ENCODE measurements at places on chromosomes 4 and X.
A peak's percentile ranks its signal among the peaks of the same experiment; 100 is the strongest.

GRCh38 chrX:154797006-154797405 is 8.3 kb downstream of the MPP1 start:
- no peak for DNase-seq

- peak; percentile 13 for DNase-seq
These were observed 19.1 kb upstream of the FRYL start for GRCh38 chr4:48799157-48799556.

DNA sequence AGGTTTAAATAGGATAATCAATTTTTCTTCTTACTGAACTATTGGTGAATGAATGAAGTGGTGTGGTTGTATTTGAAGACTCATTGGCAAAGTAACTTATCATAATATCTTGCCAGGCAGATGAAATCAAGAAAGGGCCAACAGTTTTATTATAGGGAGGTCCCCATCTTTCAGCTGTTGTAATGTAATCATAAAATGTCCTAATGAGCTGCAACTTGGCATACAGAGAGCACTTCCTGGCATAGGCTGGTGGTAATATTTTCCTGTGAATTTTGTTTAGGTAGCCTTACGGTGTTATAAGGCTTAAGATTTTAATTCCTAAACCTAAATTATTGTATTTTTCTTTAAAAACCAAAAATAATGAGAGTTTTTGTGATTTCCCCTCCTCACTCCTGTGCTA is 17.5 kb downstream of the FHIP1A start:
- DNase-seq = no peak

- peak; percentile 41 for DNase-seq
These were observed 140.3 kb downstream of the PJA1 start for GRCh38 chrX:69024931-69025330.

DNA sequence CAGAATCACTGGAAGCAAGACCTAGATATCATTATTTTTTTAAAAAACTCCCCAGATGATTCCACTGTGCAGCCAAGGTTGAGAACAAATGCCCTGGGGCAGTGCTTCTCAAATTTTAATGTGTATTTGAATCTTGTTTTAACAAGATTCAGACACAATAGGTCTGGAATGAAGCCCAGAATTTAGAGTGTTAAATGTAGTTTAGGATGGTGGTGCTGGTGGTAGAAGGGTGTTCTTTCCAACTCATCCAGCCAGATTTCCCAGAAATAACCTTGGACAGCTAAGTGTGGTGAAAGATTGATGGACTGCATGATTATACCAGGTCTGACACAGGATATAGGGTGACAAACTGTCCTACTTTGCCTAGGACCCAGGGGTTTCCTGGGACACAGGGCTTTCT is 120.1 kb upstream of the MED14 start:
- no peak for DNase-seq

DNA sequence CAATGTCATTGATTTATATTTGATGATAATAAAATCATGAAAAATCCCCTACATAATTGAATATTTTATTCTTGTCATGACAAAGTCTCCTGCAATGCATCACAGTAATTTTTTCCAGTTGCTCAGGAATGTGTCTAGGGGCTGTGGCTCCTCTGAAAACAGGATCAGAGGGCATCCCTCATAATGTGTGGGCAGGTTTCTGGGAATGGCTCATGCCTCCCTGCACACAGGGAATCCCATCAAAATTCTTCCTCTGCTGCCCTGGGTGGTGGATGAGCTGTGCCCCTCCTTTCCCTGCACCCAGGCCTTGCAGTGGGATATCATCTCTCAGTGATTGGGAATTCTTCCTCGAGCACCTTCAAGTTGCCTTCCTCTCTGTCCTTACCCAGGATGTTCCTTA is 20.4 kb upstream of the PUDP start:
- DNase-seq = peak; percentile 45

DNA sequence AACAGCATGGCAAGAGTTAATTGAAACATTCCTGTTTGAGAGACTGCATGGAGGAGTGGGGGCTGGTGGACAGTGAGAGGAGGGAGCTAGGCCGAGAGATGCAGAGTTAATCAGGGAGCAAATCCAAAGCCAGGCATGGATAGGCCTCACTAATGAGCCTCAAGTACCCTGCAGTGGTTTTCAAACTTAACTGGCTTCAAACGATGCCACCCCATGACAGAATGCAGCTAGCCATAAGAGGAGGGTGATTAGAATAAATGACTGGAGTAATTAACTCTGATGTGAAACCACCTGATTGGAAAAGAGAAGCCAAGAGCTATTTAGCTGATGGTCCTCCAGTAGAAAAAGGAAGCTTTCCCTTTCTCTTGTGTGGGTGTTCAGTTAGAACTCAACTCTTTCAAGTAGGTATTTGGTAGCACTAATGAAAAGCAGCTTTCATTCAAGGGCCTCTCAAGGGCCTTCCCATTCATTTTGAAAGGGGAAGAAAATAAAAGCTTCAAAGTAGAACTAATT is 215.4 kb upstream of the MAB21L2 start:
- no peak for DNase-seq

- no peak for DNase-seq
These were observed 11.8 kb downstream of the HTN1 start for GRCh38 chr4:70062000-70062399.

- DNase-seq = no peak
These were observed 186.9 kb downstream of the STK32B start for GRCh38 chr4:5238173-5238572.

DNA sequence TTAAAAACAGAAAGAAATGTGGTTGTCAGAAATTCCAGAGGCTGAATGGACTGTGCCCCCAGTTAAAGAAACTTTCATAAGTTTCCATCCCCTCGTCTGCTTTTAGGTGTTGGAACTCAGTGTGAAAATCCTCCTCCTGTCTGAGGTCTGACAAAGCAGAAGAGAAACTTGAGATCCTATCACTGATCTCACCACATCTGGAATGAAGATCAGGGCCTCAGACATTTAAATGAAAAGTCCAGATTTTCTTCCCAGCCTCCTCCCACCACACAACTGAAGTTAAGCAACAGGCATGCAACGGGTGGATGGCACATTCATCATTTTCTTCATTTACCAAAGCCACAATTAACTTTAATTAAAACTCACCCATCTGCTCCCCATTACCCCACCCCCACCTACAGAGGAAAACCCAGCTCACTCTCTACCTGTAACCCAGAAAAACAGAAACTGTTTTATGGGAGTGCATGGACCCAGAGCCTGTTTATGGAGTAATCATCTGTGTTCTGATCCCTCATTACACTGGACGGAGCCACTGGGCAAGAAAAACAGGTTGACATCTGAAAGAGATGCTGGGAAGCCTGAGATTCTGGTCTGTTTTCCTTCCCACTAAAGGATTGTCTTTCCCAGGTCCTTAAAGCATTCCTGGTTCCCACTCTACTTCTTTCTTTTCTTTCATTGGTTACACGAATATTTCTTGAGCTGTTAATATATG is 58.1 kb upstream of the HOPX start:
- DNase-seq = no peak

DNA sequence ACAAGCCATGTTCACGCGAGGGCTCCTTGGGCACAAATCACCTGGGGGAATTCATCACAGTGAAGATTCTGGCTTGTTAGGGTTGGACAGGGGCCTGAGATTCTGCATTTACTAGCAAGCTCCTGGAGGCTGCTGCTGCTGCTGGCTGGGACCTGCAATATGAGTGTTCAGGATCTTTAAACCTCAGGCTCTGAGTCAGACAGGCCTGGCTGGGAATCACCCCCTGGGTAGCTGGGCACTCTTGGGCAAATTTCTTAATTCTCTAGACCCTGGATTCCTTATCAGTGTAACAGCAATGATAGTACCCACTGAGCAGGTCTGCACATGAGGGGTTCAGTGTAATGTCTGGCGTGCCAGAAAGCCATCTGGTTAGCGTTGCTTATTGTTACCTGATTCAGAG is 101.5 kb downstream of the DHX15 start:
- DNase-seq = no peak

- peak; percentile 2 for DNase-seq
These were observed 79.8 kb downstream of the NYX start for GRCh38 chrX:41526925-41527324.

- no peak for DNase-seq
These were observed 106.0 kb downstream of the ASMT start for GRCh38 chrX:1720836-1721235.

- no peak for DNase-seq
These were observed 68.9 kb downstream of the ACOX3 start for GRCh38 chr4:8371596-8371995.

DNA sequence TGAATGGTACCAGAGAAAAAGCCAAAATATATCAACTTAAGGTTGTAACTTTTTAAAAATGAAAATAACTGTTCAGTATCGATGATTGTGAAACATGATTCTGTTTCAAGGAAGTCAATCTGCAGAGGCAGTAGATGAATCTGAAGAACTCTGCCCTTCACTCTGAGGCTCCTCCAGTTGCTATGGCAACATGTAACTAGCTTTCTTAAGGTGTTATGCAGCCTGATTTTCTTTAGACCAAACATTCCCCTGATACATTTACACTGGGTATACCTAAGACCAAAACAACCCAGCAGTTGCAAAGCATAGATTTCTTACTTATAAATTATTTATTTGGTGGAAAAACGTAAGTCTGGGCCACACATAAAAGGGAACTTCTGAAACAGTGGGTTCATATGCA is 133.6 kb upstream of the RASGEF1B start:
- DNase-seq = no peak

DNA sequence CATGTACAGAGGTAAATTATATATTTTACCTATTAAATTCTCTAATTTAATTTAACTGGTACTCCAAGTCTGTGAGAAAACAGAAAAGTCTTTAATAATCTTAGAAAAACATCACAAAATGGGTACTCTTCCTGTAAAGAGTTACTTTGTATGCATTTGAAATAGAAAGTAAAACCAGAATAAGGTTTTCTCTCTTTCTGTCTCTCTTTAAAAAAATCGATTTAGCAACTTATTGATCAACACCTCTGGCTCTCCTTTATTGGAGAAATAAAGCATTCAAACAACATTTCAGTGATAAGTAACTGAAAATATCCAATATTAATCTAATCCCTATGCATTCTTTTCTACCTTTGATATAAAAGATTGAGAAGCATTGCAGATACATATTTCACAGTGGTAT is 27.4 kb downstream of the ATOH1 start:
- no peak for DNase-seq

DNA sequence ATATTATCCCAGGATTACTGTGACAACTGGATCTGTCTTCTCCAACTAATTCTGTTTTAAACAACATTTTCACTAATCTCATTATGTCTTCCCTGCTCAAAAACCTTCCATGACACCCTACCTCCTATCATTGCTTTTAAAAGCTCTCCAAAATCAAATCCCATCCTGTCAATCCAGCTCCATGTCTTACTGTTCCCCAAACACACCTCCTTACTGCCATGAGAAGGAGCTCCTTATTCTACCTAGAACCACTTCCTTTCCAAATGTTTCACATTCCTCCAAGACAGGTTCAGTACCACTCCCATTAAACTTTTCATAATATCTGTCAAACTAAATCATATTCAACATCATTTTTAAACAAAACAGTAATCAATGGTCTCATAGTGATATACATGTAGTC is 66.9 kb upstream of the WDR17 start:
- DNase-seq = no peak

GRCh38 chrX:2640436-2641150 is 50.5 kb upstream of the CD99 start:
- no peak for DNase-seq

- DNase-seq = no peak
These were observed 34.2 kb downstream of the CCDC158 start for GRCh38 chr4:76386566-76387305.

DNA sequence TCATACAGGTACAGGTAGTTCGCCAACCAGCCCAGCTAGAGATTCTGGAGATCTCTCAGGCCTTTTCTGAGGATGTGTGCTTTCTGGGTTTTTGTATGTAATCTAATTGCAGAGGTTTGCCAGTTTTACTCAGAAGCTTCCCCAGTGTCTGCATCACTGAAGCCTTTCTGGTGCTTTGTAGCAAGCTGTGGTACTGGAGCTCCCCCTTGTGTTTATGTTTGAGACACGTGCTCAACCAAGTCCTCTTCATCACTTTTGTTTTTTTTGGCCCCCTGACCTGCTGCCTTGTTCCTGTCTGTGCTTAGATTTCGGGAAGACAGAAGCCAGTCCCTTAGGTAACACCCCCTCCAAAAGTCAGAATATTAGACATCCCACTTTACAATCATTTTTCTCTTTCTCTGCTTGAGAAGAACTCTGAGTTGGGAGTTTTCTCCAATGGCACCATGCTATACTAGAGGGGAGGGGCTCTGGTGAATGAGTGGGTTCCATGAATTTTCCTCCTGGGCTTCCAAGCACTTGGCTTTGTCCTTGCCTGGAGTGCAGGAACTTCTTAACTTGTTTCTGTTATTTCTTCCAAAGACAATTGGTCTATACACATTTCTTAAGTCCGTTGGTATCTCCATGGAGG is 128.4 kb upstream of the TBC1D9 start:
- DNase-seq = peak; percentile 54

DNA sequence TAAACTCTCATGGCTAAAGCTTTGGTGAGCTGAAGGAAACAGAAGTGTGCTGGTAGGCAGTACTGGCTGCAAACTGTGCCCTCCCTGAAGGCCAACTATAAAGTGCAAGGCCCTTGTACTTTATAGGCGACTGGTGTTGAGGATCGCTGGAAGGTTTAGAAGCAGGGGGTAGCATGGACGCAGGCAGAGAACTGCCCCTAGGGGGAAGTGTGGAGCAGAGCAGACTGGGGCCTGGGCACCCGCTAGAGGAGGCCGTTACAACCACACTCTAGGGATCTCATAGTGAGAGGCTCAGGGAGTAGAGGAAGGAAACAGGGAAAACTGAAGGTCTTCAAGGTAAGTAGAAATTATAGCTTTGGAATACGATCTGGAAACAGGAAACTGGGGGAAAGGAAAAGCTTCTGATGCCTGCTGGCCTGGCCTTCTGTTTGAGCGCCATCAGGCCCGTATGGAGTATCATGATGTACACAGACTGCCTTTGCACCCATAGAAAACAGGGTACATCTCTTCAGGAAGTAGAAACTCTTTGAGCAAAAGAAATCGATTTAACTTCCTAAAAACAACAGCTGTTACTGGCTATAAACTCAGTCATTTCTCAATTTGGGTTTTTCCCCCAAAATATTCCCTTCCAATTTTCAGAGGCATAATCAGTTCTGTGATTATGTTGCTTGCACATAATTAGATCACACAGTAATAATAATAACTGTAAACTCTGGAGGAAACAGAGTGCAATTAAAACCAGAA is 23.9 kb upstream of the TMSB4X start:
- DNase-seq = no peak

- DNase-seq = no peak
These were observed 116.6 kb downstream of the TMEM164 start for GRCh38 chrX:110119480-110119879.

DNA sequence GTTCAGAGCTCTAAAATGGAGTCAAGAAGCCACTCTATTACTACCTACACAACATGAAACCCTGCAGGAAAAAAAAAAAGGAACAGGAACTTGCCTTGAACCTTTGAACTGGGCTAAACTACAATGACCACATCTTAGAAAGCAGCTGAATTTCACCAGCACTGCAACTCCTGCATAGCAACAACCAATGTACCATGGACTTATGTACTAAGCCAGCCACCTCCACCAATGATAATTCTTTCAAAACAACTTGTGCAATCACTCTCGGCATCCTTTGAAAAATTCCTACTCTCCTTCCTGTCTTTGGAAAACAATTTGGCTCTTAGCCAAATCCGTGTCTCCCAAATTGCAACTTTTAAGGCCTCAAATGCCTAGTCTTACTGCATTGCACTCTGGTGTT is 26.8 kb upstream of the FMR1 start:
- no peak for DNase-seq

Data from kidney glomerular epithelial cell (primary cell).